ENCODE measurements at places on chromosomes 7 and 10.
A peak's percentile ranks its signal among the peaks of the same experiment; 100 is the strongest.

GRCh38 chr7:12674861-12675260 is 12.6 kb upstream of the ARL4A start:
- DNase-seq: no peak

GRCh38 chr7:37488163-37488764 is 39.6 kb upstream of the ELMO1 start:
- no peak for DNase-seq

DNA sequence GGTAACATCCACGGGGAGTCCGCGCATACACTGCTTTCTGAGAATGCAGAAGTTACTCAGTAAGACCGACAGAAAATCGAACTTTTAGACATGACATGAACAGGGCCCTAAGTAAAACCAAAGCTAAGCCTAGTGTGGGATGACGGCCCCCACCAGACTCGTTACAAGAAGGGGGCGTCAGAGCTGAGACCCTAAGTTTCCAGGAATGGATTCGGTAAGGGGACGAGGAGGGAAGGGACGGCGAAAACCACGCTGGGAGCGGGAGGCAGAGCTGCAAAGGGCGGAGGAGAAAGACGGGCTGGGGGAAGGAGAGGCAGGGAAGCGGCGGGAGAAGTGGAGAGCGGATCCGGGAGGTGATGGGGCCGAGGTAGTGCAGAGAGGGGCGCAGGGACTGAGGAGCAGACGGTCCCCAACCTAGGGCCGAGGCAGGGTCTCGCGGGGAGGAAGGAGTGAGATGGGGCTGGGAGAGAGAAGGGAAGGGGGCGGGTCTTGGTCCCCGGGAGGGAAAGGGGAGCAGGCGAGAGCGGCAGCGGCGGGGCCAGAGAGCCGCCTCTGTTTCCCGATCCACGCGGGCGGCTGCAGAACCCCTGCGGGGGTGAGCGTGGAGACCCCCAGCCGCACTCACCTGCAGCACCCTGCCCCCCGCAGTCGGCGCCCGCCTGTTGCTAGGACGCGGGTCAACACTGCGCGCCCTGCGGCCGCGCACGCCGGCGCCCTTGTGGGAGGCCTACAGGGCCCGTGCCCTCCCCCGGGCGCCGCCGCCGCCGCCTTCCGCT is 513 bp downstream of the ODAD2 start:
- DNase-seq: no peak

- no peak for DNase-seq
These were observed 101.4 kb downstream of the CREM start for GRCh38 chr10:35228058-35228457.

DNA sequence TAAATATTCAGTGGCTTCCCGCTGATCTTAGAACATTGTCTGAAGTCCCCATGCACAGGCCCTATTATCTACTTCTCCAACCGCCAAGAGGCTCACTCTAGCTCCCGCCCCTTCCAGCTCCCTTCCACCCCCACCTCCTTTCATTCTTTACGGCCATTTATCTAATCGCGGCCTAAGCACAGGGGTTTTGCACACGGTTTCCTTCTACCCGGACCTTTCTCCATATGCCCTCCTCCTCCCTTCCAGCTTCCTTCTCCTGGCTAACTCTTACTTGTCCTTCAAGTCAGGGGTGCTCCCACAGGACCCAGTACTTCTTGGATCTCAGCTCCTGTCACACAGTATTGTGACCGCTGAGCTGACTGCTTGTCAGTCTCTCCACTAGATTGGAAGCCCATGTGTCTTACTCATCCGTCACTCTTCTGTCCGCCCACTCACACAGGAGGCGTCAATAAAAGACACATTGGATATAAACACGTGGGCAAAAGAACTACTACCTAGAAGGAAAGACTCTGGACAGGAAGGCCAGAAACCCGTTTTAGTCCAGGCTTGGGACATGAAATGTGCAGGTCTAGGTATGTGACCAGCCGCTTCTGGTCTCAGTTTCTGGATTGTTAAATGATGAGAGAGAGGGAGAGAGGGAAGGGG is 20.2 kb upstream of the HPS1 start:
- no peak for DNase-seq

- DNase-seq: no peak
These were observed 437.5 kb downstream of the KIF20B start for GRCh38 chr10:90138844-90139243.

GRCh38 chr7:100429637-100430492 is at the start of gene MEPCE:
Gene MEPCE, plus strand, starts transcription at chr7:100429831. Its CDS starts 188 bp downstream, at chr7:100430019.
- peak; percentile 91 for DNase-seq

GRCh38 chr10:12592967-12593366 is 243.6 kb downstream of the CAMK1D start:
- no peak for DNase-seq

DNA sequence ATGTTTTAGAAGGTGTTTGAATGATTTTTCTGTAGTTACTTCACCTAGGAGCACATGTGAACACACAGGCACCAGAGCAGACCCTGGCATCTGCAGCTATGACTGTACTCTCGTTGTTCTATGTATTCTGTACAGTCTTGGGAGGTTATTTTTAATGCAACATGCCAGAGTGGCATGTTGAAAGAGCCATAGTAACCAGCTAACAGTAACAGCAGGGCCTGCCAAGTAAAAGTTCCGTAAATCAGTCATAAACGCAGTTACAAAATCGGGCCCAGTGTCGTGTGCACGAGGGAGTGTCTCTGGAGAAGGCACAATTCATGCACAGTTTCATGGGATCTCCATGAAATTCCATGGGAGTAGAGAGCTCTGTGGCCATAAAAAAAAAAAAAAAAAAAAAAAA is 108.3 kb upstream of the CDK6 start:
- DNase-seq: no peak

DNA sequence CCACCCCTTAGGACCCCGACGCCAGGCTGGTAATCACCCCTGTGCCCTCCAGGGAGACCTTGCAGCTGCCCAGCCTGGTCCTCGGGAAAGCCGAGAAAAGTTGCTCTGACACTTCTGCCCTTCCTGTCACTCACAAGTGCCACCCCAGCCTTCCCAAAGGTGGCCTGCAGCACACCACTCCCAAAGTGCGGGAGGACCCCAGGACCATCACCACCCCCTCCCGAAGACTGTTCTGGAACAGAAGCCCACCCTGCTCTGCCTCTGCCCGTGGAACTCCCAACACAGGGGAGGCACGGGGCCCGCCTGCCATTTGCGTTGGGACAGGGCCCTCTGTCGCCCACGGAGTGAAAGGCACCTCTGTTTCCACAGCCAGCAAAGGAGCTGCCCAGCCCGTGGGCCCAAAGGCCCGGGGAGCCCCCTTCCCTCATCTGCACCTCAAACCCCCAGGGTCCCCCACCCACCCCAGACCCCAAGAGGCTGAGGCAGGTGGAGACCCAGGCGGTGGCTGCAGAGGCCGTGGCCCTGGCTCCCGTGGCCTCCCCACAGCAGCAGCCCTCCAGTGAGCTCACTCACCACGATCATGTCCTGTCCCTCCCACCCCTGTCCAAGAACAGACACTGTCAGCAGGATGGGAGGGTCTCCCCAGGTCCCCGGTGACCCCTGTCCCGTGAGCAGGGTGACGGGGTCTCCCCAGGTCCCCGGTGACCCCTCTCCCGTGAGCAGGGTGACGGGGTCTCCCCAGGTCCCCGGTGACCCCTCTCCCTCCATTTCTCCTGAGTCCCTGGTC is 47.8 kb upstream of the PPP2R2D start:
- DNase-seq: no peak

DNA sequence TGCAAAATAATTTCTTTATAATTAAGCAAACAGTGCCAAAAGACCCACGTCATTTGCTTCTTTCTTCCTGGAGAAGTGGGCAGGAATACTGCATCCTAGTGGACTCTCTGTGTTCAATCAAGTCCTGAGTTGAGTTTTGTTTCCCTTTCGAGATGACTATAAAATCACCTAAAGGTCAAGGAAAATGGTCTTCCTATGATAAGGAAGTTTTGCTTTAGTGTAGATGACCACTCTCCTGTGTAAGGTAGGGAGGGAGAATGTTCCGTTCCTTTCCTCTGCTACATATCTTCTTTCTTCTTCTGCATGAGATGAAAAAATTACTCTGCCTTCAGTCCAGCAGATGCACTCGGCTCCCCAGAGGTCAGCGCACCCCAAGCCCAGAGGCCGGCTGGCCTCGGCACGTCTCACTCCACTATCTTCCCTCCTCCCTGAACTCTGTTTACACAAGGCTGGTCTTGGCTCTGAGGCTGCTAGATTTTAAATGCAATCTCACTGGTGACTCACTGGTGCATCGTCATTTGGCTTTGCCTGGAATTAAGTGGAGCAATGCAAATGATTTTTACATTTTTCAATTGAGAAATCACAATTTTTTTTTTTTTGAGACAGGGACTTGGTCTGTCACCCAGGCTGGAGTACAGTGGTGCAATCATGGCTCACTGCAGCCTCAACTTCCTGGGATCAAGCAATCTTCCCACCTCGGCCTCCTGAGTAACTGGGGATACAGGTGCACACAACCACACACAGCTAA is 18.6 kb upstream of the VDAC2 start:
- DNase-seq: no peak

DNA sequence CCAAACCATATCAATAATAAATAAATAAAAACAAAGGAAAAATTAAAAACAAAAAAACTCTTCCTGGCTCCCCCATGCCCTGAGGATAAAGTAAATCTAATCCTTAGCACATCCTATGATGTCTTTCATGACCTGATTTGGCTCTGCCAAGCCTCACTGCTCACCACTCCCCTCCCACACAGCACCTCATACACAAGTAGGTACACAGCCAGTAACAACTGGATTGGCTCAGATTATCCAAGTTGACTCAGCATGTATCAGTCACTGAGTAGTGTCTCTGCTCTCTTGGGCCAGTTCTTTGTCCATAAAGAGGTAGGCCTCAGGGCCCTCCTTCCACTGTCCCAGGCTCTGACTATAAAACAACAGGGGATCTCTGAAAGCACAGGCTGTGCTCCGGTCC is 99.6 kb downstream of the STRA8 start:
- no peak for DNase-seq

DNA sequence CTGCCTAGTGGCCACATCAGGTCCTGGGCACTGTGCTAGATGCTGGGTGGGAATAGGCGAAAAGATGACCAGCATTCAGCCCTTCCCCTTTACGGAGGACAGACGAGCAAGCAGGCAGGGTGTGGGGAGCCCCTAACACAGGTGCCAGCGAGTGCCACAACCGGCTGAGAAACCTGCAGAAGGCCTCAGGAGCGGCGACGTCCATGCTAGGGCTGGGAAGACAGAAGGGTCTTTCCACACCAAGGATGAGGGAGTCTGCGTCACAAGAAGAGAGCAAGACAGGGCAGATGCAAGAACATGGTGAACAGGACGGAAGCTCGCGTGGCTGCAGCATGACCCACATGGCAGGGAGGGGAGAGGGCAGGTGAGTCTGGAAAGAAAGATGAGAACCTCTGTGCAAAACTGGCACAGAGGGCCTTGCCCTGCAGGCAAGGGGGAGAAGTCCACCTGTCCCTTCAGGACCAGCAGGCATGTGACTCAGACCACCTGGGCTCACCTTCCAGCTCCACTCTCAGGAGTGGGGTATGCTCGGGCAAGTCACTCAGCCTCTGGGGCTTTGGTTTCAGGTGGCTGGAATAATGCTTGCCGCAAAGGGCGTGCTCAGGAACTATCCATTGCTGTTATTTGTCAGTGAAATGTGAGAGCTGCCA is 36.6 kb downstream of the KCNH2 start:
- no peak for DNase-seq

DNA sequence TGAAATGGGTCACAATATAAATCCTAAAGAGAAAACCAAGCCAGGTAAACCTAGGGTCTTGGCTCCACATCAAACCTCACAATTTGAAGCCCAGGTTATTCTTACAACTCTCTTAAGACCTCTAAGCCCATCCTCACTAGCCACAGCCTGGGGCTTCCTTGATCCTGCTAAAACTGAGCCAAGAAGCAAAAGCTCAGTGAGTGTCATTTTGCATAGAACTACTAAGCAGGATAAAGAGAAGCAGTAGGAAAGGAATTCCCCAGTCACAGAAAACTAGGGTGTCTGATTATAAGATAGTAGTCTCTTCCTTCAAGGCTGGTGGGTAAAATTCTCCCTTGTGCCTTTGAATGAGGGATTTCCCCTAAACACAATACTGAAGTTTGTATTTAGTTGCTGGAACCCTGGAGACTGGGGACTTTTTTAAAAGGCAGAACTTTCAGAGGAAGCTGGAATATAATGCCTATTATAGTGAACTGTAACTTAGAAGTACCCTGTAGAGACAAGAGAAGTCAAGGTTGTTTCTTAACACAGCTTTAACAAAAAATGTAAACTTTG is 196.6 kb upstream of the KIAA1217 start:
- no peak for DNase-seq

DNA sequence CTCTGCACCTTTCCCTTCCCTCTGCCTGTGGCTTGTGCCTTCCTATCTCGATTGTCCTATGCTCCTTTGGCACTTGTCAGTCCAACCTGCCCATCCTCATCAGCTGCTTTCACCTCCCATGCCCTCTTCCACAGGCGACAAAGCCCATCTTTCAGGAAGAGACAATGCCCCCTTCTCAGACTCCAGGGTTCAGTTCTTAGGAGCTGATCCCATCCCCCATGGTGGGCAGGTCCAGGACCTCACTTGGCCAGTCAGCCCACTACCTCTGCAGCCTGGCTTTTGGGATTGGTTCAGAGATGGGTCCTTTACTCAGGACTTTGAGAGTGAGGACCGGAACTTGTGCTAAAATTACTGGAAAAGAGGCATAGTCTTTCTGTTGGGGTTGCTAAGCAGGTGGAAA is 74.0 kb upstream of the NANOS1 start:
- no peak for DNase-seq

- no peak for DNase-seq
These were observed 8.2 kb upstream of the RET start for GRCh38 chr10:43068471-43069210.

DNA sequence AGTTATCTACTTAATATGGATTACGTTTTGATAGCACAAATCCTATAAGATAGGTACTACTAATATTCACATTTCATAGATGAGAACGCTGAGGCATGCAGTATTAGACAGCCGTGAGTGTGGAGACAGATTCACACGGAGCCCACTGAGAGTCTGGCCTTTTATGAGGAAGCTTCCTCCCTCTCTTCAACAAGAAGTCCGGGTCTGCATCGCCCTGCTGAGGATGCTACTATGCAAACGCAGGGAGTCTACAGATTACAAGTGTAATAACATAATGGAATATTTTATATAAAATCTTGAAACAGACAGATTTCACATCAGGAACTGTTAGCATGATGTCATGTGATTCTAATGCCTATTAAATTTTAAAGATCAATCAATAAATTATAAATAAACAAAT is 255.9 kb upstream of the GLI3 start:
- no peak for DNase-seq

DNA sequence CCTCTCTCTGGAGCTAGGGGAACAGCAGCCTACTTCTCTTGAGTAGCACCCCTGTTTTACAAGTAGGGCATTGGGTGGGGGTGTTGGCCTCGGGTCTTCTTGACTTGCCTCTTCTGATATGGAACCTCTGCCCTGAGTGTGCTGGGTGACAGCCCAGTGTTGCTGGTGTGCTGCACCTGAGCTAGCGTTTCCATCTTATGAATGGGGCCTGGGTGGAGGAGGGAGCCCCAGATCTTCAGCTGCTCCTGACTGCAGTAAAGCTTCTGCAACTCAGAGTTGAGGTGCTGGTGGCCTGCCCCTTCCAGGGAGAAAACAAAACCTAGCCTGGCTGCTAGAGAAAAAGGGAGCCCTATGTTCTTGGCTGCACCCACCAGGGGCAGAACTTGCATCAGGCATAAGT is 202.5 kb upstream of the SHH start:
- no peak for DNase-seq

GRCh38 chr7:157650131-157650631 is 313.4 kb downstream of the DNAJB6 start:
- DNase-seq: no peak
